ENCODE measurements at places on chromosomes 2 and 18.

DNA sequence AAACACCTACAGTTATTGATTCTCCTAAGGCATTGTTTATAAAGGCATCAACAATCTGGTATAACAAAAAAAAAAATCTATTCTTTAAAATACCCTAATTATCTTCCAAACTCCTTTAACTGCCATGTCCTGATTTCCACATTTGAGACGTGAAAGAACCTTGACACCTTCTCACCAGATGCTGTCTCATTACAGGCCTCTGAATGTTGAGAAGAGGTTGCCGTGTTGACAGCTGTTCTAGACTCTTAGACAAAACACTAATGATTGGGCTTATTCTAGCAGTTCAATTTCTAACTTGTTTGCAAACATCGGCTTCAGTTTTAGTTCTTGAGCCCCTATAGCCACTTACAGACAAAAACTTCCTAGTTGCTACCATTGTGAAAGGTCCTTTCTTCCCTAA lies 988.8 kb downstream of the LRP1B start:
- no peak for DNase-seq

DNA sequence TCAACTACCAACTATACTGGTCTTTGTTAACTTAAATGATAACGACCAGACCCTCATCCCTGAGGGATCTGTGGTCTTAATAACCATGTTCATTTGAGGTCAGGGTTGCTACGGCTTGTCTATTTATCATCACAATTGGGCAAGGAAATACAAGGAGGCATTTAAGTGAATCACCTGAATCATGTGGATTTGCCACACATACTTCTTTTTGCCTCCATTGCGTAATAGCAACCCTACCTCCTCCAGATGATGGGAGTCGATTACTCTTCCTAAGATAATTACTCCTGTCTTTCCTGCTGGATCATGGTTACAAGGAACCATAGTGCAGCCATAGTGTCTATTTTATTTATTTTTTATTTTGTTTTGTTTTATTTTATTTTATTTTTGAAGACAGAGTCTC lies 42.2 kb downstream of the TAF4B start:
- no peak for DNase-seq

- no peak for DNase-seq
Measured at GRCh38 chr18:79809482-79810192, 11.9 kb downstream of the KCNG2 start.

GRCh38 chr2:132374961-132375360 lies 41.6 kb upstream of the GPR39 start:
- no peak for DNase-seq

DNA sequence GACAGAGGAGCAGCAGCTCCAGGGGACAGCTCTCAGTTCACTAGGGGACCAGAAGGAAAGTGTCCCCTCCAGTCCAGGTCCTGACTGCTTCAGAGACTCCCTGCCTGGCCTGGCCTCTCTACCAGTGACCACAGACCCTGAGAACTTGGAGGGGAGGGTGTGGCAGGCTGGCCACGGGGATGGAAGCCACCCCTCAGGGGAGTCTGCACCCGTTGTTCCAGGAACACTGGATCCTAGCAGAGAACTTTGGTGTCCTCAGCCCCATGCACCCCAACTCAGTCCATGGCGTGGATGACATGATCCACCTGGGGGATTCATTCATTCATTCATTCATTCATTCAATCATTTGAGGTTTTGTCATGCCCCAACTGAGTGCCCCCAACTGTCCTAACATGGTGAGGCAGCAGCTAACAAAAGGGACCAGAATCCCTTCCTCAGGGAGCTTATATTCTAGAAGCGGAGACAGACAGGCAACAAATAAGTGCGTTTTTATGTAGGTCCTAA lies 31.9 kb downstream of the MYO7B start:
- no peak for DNase-seq

DNA sequence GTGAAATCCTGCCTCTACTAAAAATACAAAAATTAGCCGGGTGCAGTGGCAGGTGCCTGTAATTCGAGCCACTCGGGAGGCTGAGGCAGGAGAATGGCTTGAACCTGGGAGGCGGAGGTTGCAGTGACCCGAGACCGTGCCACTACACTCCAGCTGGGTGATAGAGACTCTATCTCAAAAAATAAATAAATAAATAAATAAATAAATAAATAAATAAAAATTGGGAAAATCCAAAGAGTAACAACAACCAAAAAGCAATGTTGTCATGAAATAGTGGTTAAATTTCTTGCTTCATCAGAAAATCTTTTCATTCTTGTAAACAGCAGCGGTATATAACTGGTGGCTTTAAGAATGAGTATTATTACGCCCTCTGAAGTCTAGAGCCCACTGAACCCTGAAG lies 54.4 kb downstream of the HEATR5B start:
- no peak for DNase-seq

DNA sequence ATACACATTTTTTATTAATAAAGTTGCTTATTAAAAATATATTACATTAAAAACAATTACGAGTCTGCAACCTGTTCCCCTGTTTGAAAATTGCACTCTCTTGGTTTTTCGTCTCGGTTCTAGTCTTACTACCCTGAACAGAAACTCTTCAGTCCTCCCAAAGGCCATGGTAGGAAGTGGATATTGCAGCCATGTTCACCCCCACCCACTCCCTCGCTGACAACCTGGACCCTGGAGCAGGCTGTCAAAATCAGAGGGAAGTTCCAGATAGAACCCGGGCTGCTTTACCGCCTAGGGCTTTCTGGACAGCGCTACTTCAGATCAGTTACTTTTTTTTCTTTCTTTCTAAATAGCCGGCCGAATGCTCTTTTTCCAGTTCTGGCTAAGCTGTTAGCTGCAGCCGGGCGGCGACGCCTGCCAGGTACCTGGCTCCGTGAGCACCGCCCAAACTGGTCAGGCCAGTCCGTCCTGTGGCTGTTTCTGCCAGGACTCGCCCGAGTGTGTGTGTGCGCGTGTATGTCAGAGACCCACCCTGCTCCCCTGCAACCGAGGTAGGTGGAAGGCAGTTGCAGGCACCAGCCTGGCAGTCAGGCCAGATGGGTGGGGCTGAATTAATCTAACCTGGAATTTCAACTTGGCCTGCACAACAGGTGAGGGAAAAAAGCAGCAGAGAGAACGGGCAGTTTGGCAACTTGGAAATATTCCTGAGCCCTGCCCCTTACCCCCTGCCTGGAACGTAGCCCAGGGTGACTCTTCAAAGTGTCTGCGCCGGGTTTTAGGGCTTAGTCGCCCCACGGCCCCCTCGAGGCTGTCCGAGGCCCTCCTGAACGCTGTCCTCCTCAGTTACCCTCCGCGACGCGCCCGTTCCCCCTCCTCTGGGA lies 1.1 kb upstream of the TET3 start:
- DNase-seq = no peak

- DNase-seq = no peak
Measured at GRCh38 chr2:239522002-239522739, 121.4 kb upstream of the HDAC4 start.

Measured in stimulated activated CD8-positive, alpha-beta memory T cell treated with anti-CD3 and anti-CD28 coated beads, Interleukin-4, amount 100 ng/mL, for 24 hours (primary cell).